ENCODE measurements at places on chromosomes 16 and 17.

GRCh38 chr16:23924128-23924527, 88.3 kb downstream of the PRKCB start:
- no peak for DNase-seq

DNA sequence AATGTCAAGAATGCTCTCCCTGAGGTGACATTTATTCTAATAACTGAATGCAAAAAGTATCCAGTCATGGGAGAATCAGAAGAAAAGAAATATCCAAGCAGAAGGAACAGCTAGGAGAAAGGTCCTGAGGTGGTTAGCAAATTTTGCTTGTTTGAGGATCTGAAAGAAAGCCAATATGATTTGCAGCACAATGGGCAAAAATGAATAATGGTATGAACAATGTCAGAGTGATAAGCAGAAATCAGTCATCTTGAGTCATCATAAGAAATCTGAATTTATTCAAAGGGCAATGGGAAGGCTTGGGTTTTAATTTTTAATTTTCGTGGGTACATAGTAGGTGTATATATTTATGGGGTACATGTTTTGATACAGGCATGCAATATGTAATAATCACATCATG, 68.5 kb downstream of the BRIP1 start:
- no peak for DNase-seq

- DNase-seq: no peak
These were observed 70.4 kb upstream of the TANC2 start for GRCh38 chr17:62895320-62896301.

GRCh38 chr16:68851601-68852000, 8.3 kb downstream of the TANGO6 start:
- no peak for DNase-seq

- DNase-seq: no peak
These were observed 868.9 kb upstream of the SOX9 start for GRCh38 chr17:71251951-71252350.

DNA sequence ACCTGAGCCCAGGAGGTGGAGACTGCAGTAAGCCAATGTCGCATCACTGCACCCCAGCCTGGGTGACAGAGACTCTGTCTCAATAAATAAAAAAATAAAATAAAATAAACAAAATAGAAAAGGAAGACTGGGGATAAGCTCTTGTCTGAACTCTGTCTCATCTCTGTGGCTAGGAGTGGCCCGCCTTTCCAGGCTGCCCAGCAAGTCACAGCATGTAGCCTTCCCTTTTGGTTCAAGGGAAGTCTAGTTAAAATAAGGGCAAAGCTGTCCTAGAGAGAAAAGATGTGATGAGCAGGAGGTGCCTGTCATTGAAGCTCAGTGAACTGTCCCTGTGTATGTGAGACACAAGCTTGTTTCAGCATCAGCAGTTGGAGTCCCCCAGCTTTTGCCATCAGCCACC, 2.7 kb upstream of the GFAP start:
- no peak for DNase-seq

GRCh38 chr16:89452241-89452640, 38.1 kb downstream of the ANKRD11 start:
- DNase-seq: no peak

Data from erythroblast (primary cell).